Activated CD4-positive, alpha-beta T cell treated with anti-CD3 and anti-CD28 coated beads for 36 hours (primary cell): ENCODE measurements at places on chromosomes 4 and X.

- DNase-seq: no peak
These were observed 173.7 kb upstream of the FAT4 start for GRCh38 chr4:125140966-125141495.

DNA sequence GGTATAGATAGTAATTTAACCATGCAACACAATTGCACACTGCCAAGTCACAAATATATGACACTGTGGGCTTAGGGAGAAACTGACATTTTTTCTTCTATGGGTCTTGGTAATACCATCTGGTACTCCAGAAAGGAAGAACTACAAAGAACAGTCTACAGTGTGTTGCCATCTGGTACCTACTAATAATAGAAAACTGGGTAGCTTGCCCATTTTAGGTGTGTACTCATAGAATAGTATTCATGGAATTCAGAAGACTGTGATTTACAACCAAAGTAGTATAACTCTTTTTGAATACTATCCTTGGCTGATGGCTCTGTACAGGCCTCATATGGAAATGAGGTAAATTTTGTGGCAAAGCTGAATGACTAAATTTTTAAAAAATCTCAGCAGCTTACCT, 132.6 kb upstream of the RPS6KA6 start:
- no peak for DNase-seq

DNA sequence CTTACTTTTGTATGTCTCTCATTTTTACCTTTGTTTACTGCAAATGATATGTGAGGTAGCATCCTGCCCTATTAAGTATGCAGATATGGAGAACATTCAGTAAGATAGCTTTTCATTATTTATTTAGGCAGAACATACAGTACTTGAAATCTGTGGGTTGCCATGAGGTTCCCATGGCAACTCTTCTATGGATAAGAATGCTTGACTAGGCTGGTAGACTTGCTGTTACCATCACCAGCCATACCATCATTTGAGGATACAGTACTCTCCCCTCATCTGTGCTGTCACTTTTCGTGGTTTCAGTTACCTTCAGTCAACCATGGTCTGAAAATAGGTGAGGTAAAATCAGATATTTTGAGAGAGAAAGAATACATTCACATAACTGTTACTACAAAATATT, 56.7 kb downstream of the NAF1 start:
- no peak for DNase-seq

- no peak for DNase-seq
These were observed 129.6 kb downstream of the ZNF330 start for GRCh38 chr4:141350122-141350905.

- DNase-seq: no peak
These were observed 3.5 kb upstream of the SLIT2 start for GRCh38 chr4:20248155-20248558.

GRCh38 chrX:140526171-140526570, 21.3 kb upstream of the SOX3 start:
- DNase-seq: no peak

GRCh38 chrX:47204970-47205369, 11.3 kb downstream of the UBA1 start:
- no peak for DNase-seq

GRCh38 chr4:84582302-84582987, 482 bp upstream of the CDS1 start:
- DNase-seq: peak; percentile 93

- DNase-seq: no peak
These were observed 21.6 kb upstream of the STIM2 start for GRCh38 chr4:26839016-26839415.

- DNase-seq: no peak
These were observed 50.3 kb downstream of the FTHL17 start for GRCh38 chrX:31021537-31021936.

GRCh38 chrX:38489341-38489740, 72.0 kb upstream of the TSPAN7 start:
- no peak for DNase-seq

DNA sequence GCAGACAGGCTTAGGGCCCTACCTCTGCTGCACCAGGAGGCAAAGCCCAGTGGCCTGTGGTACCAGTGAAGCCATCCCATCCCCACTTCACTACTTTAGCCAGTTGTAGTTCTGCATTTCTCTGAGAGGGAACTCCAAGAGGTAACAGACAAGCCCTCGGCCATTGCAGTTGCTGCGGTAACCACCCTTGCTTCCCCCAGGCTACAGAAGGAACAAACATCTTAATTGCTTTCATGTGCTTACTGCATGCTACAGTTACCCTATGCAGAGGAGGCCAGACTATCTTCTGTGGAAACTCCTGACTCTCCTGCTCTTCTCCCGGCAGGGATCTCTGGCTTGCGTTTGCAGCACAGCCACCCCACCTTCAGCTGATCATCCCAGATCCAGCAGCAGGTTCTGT, 67.8 kb downstream of the SPIN4 start:
- no peak for DNase-seq

- no peak for DNase-seq
These were observed 451.1 kb downstream of the RPA4 start for GRCh38 chrX:97334850-97335249.

DNA sequence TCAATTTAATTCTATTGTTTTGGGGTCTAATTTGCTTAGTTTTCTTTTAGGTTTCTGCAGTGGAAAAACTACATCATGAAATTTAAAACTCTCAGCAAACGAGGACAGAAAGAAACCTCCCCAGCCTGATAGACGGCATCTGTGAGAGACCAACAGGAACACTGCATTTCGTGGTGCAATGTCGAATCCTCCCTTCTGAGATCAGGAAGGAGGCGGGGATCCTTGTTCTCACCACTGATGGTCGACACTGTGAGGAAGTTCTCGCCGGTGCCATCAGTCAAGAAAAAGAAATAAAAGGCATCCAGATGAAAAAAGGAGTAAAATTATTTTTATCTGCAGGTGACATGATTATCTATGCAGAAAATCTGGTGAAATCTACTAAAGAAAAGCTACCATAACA, 16.5 kb downstream of the GAK start:
- peak; percentile 22 for DNase-seq

- DNase-seq: no peak
These were observed 264.8 kb upstream of the LDB2 start for GRCh38 chr4:17163156-17163771.

GRCh38 chr4:4284827-4285618, 4.9 kb downstream of the LYAR start:
- no peak for DNase-seq

- no peak for DNase-seq
These were observed 9.0 kb upstream of the MEPE start for GRCh38 chr4:87823724-87824123.

GRCh38 chr4:75484190-75484589, 30.0 kb downstream of the RCHY1 start:
- DNase-seq: no peak

DNA sequence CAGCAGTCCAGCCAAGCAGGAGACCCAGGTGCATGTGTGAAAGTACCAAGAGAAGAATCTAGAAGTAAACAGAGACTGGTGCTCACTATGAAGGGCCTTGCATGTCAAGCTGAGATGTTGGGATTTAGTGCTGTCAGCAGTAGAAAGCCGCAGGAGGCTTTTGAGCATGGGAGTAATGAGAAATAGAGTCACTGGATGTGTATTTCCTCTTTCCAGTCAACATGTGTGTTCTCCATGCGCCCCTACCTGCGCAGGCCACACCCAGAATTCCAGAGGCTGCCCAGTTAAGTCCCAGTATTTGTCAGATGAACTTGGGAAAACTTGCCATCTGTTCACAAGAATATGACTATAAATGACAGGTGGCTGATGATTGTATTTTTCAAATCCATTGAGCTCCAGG, 4.5 kb upstream of the MAMLD1 start:
- no peak for DNase-seq

DNA sequence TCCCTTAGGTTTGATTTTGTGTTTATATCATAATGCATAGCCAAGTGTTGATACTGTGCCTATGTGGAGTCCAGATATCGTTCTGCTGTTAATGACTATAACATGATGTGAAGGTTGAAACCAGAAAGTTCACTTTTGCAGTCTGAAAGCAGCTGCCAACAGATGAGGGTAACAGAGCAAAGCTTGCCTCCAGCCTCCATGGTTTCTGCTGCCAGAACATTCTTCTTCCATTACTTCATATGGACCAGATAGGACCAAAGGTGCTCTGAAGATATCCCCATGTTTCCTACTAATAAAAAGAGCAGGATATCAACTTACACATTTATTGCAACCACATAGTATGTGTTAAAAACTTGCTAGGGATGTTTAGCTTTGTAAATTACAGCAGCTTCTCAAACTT, 394.1 kb downstream of the SPRY1 start:
- DNase-seq: no peak
